ENCODE measurements at places on chromosomes 3 and 15.

DNA sequence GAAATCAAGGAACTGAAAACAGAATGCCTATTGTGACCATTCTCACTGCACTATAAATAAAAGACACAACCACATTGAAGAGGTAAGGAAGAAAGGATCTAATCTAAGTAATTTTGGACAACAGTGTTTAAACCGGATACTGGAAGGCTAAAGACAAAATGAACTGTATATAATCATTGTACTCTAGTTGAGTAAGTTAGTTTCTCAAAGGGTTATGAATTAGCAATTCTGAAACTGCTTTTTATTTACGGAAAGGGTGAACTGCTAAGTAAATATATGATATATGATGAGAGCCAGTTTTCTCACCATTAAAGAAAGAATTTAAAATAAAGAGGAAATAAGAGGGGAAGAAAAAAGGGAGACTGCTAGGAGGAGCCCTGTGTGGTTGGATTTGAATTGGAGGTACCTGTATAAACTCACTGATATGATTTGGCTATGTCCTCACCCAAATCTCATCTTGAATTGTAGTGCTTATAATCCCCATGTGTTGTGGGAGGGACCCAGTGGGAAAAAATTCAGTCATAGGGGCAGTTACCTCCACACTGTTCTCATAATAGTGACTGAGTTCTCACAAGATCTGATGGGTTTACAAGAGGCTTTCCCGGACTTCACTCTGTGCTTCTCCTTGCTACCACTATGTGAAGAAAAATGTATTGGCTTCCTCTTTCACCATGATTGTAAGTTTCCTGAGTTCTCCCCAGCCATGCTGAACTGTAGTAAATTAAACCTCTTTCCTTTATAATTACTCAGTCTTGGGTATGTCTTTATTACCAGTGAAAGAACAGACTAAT, 607.7 kb downstream of the PYDC2 start:
- no peak for DNase-seq

DNA sequence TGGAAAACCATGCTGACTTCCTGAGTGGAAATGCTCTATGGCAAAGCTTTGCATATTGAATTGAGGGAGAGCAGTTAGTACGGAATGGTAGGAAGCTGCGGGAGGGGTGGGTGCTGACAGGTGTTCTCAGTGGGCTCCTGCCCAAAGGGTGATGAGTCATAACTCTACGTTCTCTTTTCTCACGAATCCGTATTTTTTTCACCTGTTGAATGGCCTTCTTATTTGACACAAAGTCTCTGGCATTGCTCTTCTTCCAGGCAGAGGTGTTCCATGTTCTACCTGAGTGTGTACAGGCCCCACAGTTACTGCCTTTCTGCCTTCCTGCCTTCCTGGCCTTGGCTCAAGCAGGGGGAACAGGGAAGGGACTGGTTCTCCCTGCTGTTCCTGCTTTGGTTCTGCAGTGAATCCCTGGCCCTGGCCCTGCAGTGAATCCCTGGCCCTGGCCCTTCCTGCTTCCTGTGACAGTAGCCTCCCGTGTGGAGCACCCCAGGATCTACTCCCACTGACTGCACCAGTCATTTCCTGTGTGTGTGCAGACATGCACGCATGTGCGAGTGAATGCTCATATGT, 31.9 kb downstream of the TRAK1 start:
- DNase-seq = no peak

DNA sequence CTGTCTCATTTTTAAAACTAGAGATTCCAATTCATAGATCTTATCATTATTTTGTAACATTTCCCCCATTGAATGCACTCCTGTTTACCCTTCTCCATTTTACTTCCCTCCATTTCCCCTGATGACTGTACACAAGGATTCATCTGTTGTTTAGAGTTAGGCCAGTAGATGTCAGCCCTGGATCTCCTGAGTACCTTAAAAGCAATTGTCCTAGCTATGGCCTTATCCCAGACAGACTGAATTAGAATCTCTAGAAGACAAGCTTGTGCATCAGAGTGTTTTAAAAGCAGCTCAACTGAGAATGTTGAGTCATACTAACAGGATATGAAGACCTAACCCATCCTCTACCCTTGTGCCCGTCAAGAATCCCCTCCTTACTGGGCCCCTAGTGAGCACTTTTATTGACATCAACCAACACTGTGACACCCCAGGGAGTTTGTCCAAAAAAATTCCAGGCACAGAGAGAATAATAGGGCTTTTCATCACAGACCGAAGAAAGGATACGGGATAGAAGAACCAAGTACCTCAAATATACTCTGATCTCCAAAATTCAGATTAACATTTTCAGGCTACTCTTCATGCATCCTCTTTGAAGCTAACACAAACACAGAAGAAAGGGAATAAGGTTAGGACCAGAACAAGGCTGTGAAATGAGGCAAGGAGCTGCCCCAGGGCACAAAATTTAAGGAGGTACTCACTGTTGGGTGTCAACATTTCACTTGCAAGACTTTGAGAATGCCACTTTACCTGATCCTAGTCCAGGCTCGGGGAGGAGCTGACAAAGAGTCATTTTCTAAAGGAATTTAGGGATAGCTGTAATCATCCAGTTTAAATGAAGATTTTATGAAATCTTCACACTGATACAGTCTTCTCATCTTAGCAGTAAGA, 17.1 kb downstream of the ZBED2 start:
- DNase-seq = peak; percentile 72

GRCh38 chr3:105349684-105350387, 16.9 kb upstream of the ALCAM start:
- DNase-seq = no peak

DNA sequence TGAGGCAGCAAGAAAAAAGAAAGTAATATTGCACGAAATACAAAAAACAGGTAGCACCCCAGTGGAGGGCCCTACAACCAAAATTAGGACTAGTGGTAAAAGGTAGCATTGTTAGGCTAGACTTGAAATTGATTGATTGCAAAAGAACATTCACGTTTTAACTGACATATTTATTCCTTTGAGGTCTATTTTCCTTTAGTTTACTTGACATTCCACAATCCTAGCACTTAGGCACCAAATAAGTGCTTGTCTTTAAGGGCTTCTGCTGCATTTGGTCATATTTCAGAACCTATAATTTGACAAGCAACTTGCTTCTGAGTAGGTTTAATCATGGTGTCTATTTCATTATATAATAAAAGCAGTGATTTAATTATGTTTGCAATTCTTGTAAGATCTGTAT, 642.7 kb upstream of the AGTR1 start:
- no peak for DNase-seq

- DNase-seq = no peak
Observed at GRCh38 chr3:28139967-28140634, 101.3 kb upstream of the CMC1 start.

DNA sequence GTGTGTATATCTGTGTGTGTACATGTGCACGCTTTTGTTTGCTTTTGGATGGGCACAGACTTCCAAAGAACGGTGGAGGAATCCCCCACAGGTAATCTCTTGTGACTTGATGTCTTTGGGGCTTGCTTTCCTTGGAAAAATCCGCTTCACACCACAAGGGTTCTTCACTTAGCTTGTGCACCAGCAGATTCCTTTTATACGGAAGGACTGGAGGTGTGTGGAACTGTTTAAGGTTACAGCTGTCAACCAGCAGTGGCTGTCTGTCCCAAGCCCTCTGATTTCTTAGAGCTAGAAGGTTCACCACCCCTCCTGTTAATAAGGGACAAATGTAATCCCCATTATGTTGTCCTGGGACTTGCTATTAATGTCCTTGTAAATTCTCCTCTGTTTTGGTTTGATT, 193.5 kb downstream of the ITPR1 start:
- no peak for DNase-seq

GRCh38 chr3:197798863-197799262, 7.8 kb downstream of the LRCH3 start:
- no peak for DNase-seq

DNA sequence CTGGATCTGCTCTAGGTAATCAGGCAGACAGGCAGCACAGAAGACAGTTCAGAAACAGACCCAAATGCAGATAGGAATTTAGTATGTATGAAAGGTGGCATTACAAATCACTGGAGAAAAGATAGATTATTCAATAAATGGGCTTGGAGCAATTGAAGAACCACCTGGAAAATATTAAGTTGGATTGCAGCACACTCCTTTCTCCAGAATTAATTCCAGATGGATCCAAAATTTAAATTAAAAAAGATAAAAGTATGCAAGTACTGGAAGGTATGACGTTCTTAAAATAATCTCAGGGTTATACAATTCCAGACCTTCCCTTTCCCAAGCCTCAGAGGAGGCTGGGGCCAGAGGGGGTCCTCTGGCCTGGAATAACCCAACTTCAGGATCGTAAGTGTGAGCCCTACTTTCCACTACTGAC, 32.5 kb downstream of the HRH1 start:
- no peak for DNase-seq

GRCh38 chr3:35544976-35545375, 94.3 kb upstream of the ARPP21 start:
- no peak for DNase-seq

DNA sequence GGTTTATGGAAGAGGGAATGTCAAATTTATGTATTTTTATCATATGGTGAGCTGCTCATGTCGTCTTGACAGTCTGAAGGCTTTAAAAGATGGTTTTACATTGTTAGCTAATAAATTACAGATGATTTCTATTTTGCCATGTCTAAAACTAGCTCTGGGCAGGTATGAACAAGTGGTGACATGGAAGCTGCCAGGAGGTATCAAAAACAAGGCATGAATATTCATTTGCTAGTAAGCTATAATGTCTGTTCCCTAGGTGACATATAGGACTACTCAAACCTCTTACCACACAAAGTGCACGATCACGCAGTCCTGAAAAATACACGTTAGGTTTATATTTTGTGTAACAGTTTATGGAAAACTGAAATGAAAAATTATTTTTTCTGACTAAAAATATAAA, 34.8 kb downstream of the ST3GAL6 start:
- DNase-seq = no peak

DNA sequence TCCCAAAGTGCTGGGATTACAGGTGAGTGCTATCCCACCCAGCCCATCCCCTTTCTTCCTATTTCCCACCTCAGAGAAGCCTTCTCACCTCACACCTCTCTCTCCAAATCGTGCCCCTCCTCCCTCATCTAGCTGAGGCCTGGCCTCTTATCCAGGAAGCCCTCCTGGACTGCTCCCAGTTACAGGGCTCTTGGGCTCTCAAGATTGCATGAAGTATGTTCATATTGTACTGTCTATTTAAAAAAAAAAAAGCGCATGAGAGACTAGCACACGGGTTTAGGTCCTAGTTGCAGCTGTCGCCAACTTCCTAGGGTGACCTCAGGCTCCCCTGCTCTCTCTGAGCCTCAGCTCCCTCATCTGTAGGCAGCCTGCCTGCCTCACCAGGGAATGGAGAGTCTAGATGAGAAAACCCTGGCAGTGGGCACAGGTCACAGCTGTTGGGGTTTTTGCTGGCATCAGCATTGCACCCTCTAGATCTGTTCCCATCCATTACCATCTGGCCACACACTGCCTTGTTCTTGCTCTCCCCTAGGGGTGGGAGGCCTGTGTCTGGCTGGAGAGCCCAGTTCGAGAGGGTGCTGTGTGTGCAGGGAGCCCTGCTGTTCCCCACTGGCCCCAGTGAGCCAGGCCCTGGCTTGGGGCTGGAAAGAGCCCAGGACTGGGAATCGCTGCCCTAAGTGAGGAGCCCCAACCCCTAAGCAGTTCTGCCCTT, 24.2 kb upstream of the C15orf39 start:
- DNase-seq = no peak

- no peak for DNase-seq
Observed at GRCh38 chr3:72181251-72181650, 396.3 kb upstream of the PROK2 start.

DNA sequence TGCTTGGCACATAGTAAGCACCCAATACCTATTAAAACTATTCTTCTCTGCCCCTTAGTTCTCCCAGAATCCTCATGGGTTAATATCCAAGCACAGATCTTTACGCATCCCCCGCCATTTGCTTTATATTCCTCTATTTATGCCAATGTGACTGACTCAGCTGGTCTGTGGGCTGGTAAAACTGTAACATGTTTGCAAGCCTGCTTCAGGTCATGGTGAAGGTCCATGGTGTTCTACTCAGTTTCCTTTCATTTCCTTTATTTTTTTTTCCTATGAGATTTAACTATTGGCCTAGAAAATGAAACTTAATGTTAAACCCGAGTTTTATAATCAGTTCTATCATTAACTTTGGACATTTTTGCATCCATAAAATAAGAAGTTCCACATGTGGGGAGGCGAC, 47.0 kb downstream of the FRMD4B start:
- no peak for DNase-seq

DNA sequence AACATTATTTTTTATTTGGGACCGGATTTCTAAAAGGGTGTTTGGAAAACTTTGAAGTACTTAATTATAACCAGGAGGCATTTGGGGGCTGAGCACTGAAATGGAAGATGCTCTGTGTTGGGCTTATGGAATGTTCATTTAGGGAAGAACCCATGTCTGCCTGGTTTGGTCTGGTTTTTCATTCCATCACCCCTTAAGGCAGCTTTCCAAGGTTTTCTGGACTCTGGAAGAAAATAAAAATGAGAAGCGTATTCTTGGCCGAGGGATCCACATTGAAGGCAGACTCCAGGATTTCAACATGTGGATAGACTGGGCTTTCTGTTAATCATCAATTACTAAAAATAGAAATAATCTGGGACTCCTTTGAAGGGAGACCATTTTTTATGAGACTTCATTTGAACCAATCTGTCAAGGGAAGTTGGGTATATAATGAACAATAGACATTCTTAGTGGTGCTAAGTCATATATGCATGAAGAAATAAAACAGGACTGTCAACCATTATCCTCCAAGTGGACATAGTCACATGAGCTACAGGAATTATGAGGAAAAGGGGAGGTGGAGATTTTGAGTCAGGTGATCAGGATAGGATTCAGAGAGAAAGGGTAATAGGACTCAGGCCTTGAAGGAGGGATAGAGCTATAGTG, 270.5 kb upstream of the ADAMTS9 start:
- no peak for DNase-seq

- DNase-seq = no peak
Observed at GRCh38 chr15:44698641-44699040, 12.5 kb downstream of the PATL2 start.

- DNase-seq = no peak
Observed at GRCh38 chr3:145134738-145135137, 1026.2 kb downstream of the PLOD2 start.

- DNase-seq = no peak
Observed at GRCh38 chr15:52114261-52115055, 1.9 kb upstream of the BCL2L10 start.

DNA sequence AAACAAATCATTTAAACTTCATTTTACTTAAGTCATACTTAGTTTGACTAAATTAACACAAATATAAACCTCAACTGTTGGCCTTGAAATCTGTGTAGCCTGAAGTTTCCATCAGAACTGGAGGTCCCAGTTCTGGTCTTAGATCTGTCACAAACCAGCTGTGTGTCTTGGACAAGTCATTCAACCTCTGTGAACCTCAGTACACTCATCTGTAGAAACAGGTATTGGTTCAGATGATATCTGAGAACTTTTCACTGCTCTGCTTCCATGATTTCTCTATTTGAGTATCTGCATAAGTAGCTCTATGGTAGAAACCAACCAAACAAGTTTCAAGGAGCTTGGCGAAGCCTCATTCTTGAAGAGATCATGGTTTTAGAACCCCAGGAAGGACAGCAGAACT, 60.4 kb upstream of the SLC2A2 start:
- peak; percentile 3 for DNase-seq

- DNase-seq = no peak
Observed at GRCh38 chr15:70439304-70439877, 324.0 kb downstream of the UACA start.

- no peak for DNase-seq
Observed at GRCh38 chr15:70995383-70995970, 102.9 kb downstream of the LRRC49 start.

Measured in activated CD4-positive, alpha-beta T cell treated with anti-CD3 and anti-CD28 coated beads, Interleukin-2, Interleukin-6, amounts not matched to agents 100 ng/mL and 50 ng/mL, durations not matched to agents 16 hours and 8 hours (primary cell).